Stimulated activated CD4-positive, alpha-beta T cell treated with anti-CD3 and anti-CD28 coated beads, Interleukin-1b, Interleukin-23, amount 100 ng/mL, for 1 hour (primary cell): ENCODE measurements at places on chromosomes 5 and 9.

- no peak for DNase-seq
Measured at GRCh38 chr5:74864823-74865222, 1.4 kb downstream of the FAM169A start.

GRCh38 chr5:115260248-115260647, 2.4 kb downstream of the PGGT1B start:
- no peak for DNase-seq

- DNase-seq = no peak
Measured at GRCh38 chr5:112445626-112446350, 26.7 kb upstream of the EPB41L4A start.

- DNase-seq = peak; percentile 26
Measured at GRCh38 chr9:6054280-6055099, 39.1 kb upstream of the RANBP6 start.

GRCh38 chr5:34533582-34534522, 122.3 kb upstream of the RAI14 start:
- no peak for DNase-seq

DNA sequence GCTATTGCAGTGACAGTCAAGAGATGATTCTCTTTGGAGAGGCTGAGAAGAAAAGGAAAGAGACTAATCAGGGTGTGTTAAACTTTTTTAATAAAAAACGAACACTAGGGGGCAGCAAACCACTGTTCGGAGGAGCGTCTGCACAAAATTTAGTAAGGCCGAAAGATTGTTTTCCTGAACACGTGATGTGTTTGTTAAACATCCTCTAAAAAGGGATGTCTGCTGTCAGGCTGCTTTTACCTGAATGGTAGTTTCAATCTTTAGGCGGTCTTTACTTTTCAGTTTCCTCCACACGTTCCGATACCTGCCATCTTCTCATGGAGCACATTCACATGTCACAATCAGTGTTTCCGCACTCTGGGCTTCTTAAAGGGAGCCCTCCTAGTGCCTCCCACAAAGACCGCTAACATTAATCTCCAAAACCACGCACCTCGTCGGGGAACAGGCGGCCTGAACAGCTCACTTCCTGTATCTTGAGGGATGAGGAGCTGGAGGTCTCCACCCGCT, 125.2 kb downstream of the GPBP1 start:
- DNase-seq = no peak

GRCh38 chr9:73050887-73051550, 98.2 kb upstream of the ALDH1A1 start:
- DNase-seq = no peak
